Fibroblast of skin of scalp (primary cell): ENCODE measurements at places on chromosomes 3 and 15.
A peak's percentile ranks its signal among the peaks of the same experiment; 100 is the strongest.

- DNase-seq = no peak
These were observed 136.9 kb downstream of the THSD4 start for GRCh38 chr15:71252044-71252739.

GRCh38 chr3:34155666-34156065, 357.2 kb downstream of the PDCD6IP start:
- DNase-seq = no peak

GRCh38 chr15:58501636-58502188, 69.9 kb downstream of the LIPC start:
- DNase-seq = no peak

DNA sequence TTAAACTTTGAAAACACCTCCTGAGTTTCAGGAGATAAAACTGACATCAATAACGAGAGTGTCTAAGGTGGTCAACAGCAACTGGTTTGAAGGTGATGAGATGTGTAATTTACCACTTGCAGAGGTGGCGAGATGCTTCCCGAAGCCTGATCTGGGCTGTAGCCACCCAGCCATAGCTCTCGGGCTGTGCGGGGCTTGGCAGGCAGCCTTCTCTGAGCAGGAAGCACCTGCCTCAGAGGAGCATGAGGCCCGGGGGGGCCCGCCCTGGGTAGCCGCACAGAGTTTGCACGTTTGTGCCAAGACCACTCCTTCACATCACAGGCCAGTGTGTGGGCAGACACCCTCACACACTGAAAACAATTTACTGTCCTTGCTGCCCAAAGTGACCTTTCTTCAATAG, 220.3 kb downstream of the CACNA2D3 start:
- DNase-seq = no peak

DNA sequence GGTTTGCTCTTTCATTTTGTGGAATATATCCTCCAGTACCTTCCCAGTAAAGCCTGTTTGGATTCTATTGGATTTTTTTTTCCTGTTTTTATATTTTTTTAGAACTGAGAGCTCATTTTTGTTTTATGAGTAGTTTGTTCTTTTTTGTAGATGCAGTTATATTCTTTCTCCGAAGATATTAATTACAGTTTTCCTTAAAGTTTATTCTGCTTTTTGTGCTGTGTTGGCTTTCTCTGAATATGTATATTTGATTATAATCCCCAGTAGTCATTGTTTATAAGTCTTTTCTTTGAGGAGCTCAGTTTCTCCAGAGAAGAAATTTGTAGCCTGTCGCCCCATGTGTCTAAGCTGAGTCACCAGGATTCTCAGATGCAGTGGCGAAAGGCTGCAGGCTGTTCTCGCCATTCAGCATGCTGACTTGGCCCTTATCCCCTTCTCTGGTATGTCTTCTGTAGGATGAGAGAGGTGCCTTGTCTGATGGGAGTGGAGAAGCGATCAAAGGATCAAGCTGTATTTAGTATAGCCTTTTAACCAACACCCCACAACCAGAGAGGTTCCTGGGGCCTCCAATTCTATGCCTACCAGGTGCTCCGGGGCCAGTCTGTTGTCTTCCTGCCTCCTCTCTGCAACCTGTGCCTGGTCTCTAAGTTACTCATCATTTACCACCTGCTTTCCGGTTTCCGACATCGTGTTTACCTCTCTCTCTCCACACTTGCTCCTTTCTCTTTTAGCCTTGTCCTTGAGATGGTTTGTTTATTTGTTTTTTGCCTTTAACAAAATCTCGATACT, 31.7 kb upstream of the MFSD1 start:
- DNase-seq = peak; percentile 74

DNA sequence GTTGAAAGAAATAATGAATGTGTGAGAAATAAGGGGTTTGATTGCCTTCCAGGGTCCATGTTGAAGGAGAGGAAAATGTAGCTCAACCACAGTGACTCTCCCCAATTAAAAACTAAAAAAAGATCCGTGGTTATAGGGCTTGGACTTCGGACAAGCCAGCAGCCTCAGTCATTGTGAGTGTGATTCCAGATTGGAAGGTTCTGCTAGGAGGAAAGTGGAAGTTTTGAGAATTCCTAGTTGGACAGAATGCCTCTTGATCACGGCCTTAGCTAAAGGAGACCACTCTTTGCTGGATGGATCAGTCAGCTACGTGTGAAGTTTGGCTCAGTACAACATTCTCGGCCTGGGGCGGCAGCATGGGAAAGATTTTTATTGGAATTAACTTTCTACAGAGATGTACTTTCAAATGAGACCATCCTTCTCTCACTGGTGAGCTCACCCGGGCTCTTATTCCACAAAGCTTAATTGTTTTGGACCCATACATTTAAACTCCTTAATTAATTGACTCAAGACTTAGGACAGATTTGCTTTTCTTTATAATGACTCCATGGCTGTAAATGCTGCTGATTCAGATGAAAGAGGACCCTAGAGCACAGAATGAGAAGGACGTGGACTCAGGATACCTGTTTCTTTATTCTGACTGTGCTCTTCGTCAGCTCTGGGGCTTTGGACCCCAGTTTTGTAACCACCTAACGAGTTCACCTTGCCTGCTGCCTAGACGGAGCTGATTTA, 27.5 kb downstream of the FLNB start:
- DNase-seq = peak; percentile 33

DNA sequence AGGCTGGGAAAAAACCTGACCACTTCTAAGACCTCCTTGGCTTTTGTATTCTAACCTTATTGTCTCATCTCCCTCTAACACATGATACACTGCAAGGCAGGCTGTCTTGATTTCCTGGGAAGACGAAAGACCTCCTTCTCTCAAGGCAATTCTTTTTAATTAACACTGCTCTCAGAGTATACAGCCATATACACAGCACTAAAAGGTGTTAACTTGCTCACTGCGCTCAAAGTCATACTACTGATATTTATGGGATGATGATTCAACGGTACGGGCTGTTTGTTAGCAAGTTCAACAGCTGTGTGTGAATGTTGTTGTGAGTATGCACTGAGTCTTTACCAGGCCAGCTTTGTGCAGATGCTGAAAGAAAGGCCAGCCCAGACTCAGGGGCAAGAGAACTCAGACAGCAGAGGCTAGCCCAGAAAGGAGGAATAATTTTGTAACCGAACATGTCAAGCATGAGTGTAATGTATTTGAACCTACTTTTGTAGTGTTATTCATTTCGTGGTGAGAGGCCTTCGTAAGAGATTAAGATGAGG, 229.9 kb downstream of the IL5RA start:
- DNase-seq = no peak

DNA sequence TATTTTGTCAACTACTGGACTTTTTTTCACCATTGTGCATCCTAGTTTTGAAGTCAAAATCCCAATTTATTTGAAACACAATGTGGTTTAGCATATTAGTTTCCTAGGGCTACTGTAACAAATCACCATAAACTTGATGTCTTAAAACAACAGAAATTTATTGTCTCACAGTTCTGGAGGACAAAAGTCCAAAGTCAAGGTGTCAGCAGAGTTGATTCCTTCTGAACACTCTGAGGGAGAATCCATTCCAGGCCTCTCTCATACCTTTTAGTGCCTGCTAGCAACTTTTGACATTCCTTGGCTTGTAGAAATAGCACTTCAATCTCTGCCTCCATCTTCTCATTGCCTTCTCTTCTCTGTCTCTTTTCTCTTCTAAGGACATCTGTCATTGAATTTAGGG, 14.9 kb upstream of the SLC27A2 start:
- no peak for DNase-seq

DNA sequence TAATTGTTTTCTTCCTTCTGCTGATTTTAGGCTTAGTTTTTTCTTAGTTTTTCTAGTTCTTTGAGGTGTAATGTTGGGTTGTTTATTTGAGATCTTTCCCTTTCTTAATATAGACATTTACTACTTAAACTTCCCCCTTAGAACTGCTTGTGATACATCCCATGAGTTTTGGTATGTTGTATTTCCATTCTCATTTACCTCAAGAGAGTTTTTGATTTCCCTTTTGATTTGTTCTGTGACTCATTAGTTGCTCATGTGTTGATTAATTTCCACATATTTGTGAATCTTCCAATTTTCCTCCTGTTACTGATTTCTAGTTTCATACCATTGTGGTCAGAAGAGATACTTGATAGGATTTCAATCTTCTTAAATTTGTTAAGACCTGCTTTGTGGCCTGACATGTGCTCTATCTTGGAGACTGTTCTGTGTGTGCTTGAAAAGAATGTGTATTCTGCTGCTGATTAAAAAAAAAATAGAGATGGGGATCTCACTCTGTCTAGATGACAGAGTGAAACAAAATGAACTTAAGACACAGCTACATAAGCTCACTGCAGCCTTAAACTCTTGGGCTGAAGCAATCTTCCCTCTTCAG, 22.3 kb downstream of the GRM2 start:
- DNase-seq = no peak

- DNase-seq = no peak
These were observed 169.2 kb downstream of the NFKBIZ start for GRCh38 chr3:102018551-102018950.

- peak; percentile 20 for DNase-seq
These were observed 101.6 kb upstream of the PRR20G start for GRCh38 chr3:127389420-127389819.

GRCh38 chr3:108158251-108158650, 64.0 kb downstream of the IFT57 start:
- no peak for DNase-seq

GRCh38 chr3:17412950-17413530, 329.4 kb downstream of the TBC1D5 start:
- DNase-seq = peak; percentile 49

GRCh38 chr3:184227481-184227935, 1.9 kb upstream of the VWA5B2 start:
- DNase-seq = peak; percentile 22

DNA sequence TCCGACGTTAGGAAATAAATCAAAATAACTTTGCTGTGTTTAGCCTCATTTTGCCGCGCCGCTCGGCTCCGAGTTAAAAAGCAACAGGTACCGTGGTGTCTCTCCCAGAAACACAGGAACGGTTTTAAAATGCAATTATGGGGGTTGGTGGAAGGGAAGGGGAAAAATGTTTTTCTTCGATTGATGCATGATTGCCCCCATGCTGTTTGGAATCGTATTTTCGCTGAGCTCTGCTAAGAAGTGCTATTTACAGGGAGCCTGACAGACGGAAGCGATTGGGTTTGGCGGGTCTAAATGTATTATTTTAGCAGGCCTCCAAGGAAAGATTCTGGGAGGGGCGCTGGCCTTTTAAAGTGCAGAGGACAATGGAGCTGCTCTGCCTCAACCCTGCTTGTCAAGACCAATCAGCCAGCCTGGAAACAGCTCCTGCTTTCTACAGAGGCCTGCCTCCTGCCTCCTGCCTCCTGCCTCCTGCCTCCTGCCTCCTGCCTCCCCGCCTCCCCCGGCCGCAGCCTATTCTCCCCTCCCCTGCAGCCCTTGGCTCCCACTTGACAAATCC, 156.7 kb upstream of the TLE3 start:
- DNase-seq = no peak

DNA sequence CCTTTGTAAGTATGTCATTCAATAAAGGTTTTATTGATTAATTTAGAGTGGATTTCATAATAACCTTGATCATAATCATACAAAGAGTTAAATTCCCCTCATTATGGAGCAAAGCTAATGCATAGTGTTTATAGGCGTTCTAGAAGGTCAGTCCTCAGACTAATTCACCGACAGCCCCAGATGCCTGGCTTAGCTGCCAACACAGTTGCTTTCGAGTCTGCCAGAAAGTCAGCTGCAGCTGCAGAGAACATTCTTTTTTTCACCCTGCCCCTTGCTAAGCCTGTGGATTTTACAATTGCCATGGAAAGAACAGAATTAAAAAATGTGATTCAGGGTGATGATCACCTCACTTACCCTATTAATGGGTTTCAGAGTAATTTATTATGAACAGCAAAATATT, 21.2 kb downstream of the CADM2 start:
- DNase-seq = no peak

- no peak for DNase-seq
These were observed 195.8 kb downstream of the PLCH1 start for GRCh38 chr3:155549087-155549486.

DNA sequence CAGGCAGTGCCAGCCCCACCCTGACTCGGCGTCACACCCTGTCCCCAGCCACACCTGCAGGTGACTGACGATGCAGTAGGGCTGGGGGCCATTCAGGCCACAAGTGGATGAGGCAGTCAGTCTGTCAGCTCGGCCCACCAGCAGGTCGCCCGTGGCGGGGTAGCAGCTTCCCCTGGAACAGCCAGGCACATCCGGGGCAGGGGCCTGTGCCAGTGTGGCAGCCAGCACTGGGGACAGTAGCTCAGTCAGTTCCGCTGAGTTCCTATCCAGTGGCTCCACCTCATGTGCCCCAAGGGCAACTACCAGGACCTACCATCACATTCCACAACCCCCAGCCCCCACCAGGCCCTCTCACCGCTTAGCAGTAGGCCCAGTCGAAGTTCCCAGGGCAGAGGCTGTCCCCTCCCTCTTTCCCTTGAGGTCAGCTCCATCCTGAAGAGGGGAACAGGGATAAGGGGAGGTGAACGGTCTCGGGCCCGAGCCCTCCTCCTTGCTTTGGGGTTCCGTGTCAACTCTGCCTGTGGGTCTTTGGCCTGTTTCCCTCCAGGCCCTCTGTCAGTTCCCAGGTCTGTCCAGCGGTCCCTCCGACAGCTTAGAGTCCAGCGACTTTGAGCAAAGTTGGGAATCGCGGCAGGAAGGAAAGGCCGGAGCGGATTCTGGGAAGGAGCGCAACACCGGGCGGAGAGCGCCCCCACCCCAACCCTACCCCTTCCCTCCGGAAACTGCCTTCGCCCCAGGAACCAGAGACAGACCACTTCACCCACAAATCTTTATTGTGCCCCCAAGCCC, at the start of gene LAMB2:
Gene LAMB2, minus strand, starts transcription at position 614 of the 789 bp plus-strand sequence. Its CDS starts 183 bp downstream, at position 431.
- peak; percentile 85 for DNase-seq
